Suppressor macrophage (primary cell): ENCODE measurements at places on chromosomes 7 and 10.

DNA sequence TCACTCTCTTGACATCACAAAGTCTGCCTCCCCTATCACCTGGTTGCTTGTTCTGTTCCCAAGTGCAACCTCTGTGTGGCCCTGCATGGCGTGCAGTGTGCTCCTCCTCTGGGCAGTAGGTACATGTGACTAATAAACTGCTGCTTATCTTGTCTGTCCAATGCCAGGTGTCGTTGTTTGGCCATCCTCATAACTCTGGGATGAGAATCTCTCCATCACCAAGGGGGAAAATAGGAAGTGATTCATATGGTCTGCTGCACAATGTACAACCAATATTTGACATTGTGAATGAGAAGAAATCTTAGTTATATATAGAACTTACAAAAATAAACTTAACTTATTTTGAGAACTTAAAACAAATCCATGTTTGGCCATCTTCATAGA is 135.2 kb downstream of the INHBA start:
- DNase-seq = no peak

GRCh38 chr7:44632196-44632595 is 25.8 kb downstream of the OGDH start:
- DNase-seq = no peak

- DNase-seq = no peak
Observed at GRCh38 chr10:8874972-8875371, 820.5 kb downstream of the GATA3 start.

GRCh38 chr7:34755008-34755407 is 97.0 kb downstream of the NPSR1 start:
- DNase-seq = no peak

DNA sequence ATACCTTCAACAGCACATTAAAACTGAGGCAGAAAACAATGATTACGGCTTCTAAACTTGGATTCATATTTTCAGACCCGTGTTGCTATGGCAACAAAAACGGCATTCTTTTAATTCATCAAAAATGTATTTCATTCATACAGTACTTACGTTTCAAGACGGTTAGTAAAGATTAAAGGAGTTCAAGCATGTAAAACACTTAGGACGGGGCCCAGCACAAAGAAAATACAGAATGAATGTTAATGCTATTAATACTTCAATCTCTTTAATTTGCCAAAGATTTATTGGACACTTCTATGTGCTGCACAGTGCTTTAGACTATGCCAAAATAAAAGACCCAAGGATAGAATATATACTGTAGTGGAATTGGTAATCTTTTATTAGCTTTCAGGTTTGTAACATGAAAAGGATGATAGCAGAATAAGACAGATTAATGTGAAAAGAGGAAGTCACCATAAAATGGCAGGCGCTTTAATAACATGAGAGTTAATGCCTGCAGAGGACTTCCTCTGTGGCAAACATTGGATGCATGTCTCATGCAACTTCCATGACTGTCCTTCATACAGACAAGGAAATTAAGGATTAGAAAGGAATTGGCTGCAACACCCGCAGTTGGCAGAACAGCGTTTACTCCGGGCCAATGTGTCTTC is 201.6 kb upstream of the KLF6 start:
- peak; percentile 40 for DNase-seq

- DNase-seq = peak; percentile 5
Observed at GRCh38 chr10:68560186-68560942, at the start of gene TET1. Gene TET1, plus strand, starts transcription at chr10:68560337. Its CDS starts 12,002 bp downstream, at chr10:68572339.

- DNase-seq = peak; percentile 17
Observed at GRCh38 chr10:13271552-13272163, 28.2 kb downstream of the PHYH start.

GRCh38 chr7:142784716-142785115 is 13.9 kb downstream of the PRSS2 start:
- no peak for DNase-seq

GRCh38 chr10:71401056-71401455 is 4.3 kb downstream of the CDH23 start:
- no peak for DNase-seq

DNA sequence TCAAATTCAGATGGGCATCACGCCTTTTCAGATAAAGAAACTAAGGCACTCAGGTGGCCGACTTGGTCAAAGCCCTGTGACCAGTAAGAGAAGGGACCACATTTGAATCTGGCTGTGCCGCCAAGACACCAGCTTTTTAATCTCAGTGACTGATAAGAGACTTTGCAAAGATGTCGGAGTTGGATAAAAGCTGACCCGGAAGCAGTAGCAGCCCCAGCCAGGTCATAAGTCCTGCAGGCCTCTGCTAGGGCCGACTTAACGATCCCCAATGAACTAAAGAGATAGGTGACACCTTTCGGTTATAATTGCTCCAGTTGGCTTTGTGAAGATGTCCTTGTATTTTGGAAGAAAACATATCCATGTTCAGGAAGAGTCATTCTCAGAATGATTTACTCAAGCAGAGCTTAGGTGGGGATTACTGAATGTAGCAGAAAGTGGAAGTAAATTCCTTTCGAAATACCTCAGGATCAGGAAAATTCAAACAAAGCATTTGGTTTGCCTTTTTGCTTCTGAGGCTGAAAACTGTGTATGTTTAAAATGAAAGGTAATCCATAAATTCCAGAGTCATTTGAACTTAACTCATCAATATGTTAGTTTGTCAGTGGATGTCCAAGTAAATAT is 164.2 kb upstream of the PITRM1 start:
- no peak for DNase-seq

- no peak for DNase-seq
Observed at GRCh38 chr10:95431900-95432342, 129.2 kb downstream of the SORBS1 start.

DNA sequence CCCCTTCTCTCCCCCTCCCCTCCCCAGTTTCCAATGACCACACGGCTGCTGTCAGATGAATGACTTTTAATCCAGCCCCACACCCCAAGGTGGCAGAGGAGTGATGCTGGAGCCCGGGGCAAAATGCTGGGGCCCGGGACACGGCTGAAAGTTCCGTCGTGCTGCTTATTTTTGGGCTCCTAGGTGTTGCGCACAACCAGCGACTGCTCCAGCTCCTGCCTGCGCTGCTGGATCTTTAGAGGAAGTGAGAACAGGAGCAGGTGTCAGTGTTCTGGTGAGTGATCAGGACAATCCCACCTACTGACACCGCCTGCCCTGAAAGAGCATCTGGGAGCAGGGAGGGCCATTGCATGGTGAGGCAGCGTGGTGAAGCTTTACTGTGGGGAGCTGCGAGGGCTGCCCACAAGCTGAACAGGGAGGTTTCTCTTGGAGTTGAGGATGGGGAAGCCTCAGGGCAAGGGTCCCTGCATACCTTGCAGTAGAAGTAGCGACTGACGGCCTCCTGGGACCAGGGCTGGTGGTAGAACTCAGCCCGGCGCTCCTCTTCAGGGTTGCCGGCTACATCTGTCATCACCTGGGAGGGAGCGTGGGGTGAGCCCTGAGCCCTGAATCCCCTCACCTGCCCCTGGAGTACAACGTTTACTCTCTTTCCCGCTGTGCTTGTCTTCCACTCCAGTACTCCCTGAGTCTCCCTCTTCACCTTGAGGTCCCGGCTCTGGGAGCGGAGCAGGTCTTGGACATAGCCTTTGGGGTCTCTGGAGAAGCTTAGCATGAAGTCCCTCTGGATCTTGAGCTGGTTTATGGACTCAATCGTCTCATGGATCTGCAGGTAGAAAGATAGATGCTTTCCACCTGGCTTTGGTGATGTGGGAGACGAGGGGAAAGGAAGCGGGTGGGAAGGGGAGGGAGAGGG is 6.9 kb downstream of the CHPF2 start:
- no peak for DNase-seq

GRCh38 chr7:148579366-148579765 is 11.2 kb upstream of the C7orf33 start:
- no peak for DNase-seq

DNA sequence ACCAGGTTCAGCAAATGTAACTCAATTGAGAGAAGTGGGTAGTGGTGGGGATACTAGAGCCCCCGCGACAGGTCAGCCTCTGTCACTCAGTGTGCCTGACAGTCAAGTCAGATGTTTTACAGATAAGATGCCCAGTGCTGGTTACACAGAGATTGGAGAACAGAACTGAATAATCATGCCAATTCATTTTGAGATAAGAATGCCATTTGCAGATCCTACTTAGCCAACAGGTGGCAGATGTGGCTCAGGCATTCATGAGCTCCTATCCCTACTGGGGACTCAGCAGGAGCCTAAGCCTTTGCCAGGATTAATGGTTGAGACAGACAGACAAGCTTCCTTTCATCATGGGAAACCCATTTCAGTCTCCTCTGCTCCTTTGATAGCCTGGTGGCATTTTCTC is 137.8 kb downstream of the MAPK8 start:
- peak; percentile 42 for DNase-seq

- DNase-seq = no peak
Observed at GRCh38 chr10:5288359-5288758, 76.4 kb upstream of the UCN3 start.

- DNase-seq = no peak
Observed at GRCh38 chr7:16616542-16616941, 29.0 kb downstream of the ANKMY2 start.

DNA sequence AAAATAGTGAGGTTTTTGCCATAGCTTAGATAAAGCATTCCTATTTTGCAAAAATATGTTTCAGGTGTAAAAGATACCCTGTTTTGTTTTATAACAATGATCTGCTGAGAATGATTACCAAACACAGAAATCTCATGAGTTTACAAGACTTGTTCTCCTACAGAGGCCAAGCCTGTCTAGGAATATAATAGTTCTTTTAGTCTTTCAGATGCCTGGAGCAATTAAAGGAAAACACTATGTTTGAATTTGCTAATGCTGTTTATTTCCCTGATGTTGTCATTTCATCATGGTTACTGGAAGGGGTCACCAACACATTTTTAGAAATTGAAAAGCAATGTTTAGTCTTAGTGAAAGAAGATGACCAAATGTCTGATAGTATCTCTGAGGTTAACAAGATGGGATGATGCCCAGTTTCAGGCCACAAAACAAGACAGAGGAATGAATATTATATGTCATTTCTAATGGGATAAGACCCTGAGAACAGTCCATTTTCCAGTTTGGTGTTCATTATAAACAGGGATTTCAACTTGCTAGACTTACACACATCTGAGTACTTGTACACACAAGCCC is 559.9 kb downstream of the INHBA start:
- DNase-seq = no peak

DNA sequence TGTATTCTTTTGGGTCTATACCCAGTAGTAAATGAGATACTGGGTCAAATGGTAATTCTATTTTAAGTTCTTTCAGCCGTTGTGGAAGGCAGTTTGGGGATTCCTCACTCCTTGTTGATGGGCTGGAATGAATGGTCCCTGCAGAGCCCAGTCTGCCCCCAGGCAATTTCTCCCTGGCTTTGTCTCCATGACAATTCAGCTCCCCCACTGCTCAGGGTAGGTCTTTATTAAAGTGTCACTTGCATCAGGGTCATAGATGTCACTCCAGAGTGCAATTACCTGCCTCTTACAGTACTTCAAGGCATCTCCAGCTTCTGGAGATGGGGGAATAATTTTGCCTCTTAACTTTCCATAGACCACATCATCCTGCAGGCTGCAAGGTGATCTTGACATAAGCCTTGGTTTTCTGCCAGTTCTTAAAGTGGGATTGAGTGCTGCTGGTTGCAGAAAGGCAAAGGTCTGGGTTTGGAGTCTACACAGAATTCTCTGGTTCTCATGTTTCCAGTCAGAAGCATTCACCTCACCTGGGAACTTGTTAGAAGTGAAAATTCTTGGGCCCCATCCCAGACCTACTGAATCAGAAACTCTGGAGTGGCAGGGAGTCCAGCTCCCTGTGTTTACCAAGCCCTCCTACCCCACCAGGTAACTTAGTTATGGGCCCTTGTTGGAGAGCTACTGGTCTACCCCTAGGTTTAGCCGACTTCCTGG is 442.4 kb downstream of the GALNT17 start:
- DNase-seq = no peak

DNA sequence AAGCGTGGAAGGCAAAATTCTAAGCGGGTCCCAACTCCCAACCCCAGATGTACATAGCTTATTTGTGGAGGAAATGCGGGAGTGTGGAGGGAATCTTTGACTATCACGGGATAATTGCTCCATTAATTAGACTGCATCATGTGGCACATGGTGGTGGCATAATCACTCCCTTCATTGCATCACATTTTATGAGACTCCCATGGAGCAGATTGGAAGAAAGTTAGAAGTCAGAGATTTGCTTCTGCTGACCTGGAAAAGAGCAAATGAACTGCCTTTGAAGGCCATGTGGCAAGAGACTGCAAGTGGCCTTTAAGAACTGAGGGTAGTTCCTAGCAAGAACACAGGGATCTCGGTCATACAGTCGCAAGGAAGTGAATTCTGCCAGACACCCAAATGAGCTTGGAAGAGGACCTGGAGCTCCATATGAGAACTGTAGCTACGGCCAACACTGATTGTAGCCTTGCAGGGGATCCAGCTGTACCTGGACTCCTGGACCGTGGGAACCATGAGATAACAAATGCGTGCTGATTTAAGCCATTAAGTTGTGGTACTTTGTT is 37.1 kb upstream of the ITGB1 start:
- no peak for DNase-seq

GRCh38 chr10:68155615-68156210 is 46.4 kb downstream of the MYPN start:
- no peak for DNase-seq
